ENCODE measurements at places on chromosomes 12 and 14.

DNA sequence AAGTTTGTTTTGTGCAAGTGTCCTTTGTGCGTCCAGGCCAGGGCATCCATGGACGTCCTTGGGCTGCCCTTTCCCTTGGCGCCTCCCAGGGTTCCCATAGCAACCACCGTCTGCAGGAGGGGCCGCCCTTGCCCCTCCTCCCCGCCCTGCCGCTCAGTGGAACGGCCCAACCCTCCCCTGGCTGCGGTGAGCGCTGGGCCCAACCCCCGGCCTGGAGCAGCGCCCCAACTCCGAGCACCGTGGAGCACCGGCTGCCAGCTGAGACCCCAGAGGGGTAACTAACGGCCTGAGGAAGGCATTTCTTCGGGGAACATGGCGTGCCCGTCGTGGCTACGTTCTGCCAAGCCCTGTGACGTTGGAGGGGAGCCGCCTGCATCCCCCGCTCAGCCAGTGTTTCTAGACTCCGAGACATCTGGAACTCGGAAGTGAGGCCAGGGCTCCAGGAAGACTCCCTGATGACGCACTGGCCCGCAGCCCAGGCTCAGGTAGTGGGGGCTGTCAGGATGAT lies 5.3 kb upstream of the ACACB start:
- DNase-seq = peak; percentile 52

DNA sequence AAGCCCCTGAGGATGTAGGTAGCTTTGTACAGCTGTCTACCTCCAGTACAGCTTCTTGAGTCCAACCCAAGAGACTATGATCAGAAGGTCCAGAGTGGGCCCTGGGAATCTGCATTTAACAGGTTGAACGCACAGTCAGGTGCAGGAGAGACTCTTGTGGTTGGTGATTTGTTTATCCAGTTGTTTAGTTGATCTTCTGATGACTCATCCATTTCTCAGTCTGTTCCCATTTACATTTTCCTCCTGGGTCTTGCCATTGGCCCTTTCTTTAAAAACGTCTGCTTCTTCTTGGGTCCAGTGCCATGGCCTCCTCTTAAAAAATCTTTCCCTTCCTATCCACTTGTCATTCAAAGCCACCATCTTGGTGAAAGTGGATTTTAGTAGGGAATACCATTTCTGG lies 734.2 kb downstream of the MED13L start:
- DNase-seq = no peak

- peak; percentile 60 for DNase-seq
These were observed 8.2 kb upstream of the PPP2R5E start for GRCh38 chr14:63551332-63551731.

GRCh38 chr12:20183563-20183962 lies 184.8 kb upstream of the PDE3A start:
- no peak for DNase-seq

- DNase-seq = peak; percentile 73
These were observed 18.4 kb downstream of the FGD6 start for GRCh38 chr12:95198914-95199313.

- no peak for DNase-seq
These were observed 429.4 kb downstream of the PCNX1 start for GRCh38 chr14:71336489-71337192.

GRCh38 chr12:15698377-15698871 lies 90.8 kb downstream of the EPS8 start:
- DNase-seq = no peak

- DNase-seq = no peak
These were observed 11.0 kb upstream of the MGP start for GRCh38 chr12:14896521-14897169.

GRCh38 chr14:77436042-77436441 lies 12.7 kb upstream of the NOXRED1 start:
- DNase-seq = no peak

GRCh38 chr12:7376196-7376595 lies 67.8 kb downstream of the CD163L1 start:
- DNase-seq = no peak

- DNase-seq = peak; percentile 96
These were observed 22.6 kb downstream of the PRKCH start for GRCh38 chr14:61343991-61344405.

- no peak for DNase-seq
These were observed 62.6 kb downstream of the SEL1L start for GRCh38 chr14:81471062-81471461.

GRCh38 chr12:13749389-13749788 lies 232.0 kb downstream of the GRIN2B start:
- DNase-seq = no peak

- DNase-seq = no peak
These were observed 251.3 kb downstream of the SLC16A7 start for GRCh38 chr12:59847127-59847526.

DNA sequence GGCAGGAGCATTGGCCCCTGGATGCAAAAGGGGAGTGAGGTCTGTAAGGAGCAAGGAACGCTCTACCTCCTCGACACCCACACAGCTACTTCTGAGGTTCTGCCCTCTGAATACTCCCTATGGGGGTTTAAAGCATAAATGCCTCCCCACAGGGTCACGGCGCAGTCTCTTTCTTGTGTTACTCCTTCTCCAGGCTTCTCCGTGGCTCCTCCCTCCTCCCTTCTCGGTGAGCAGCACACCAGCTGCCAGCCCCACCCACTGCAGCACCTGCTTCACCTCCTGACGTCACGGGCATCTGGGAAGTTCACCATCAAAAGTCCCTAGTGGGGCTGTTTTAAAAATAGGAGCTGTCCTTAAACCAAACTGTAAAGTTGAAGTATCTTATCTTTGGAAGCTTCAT lies 67.3 kb downstream of the SPTB start:
- no peak for DNase-seq

- no peak for DNase-seq
These were observed 32.9 kb downstream of the FIGNL2 start for GRCh38 chr12:51815571-51815970.

DNA sequence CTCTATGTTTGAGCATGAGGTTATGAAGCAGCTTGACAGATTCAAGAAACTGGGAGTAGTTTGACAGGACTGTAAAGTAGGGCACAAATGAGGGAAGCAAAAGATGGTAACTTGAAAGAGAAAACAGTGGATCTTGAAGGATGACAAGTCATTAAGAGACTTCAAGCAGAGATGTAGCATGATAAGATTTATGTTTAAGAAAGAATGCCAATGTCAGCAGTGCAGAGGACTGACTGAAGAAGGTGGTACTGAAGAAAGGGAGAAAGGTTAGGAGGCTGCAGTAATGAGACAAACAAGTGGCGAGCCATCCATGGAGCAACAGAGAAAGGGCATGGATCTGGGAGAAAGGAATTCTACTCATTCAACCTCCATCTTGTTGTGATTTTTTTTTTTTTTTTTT lies 120.2 kb upstream of the RAP1B start:
- DNase-seq = no peak

DNA sequence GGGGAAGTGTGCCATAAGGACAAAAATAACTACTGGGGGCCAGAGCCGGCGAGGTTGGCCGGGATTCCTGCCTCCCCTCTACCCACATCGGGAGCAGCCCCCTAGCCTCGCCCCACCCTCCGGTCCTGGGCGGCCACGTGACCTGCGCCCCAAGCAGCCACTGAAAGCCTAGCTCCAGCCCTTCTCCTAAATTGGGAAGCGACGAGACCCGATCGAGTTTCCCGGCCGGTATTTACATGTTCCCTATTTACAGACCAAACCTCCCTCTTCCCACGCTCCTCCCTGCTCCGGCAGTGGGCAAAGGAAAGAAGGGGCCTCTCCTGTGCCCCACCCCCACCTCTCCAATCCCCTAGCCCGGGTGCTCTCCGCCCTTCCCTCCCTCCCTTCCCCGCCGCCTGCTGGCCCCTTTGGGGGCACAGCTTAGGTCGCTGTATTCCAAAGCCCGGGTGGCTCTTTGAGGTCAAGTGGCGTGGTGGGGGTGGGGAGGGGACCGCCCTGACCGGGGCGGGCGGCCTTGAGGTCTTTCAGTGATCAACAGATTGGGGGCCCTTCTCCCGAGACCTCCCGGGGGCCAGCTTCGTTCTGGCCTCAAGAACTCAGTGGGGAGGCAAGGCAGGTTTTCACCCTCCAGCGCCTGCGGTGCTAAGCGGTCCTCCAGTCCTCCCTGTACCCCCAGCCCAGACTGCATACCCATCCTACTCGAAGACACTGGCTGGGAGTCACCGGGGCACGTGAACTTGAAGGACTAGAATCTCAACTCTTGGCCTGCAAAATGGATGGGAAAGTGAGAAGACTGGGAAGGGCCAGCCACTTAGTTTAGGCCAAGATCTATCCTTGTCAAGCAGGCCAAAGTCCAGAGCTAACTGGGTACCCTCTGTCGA lies 6.3 kb upstream of the CTDSP2 start:
- peak; percentile 36 for DNase-seq

DNA sequence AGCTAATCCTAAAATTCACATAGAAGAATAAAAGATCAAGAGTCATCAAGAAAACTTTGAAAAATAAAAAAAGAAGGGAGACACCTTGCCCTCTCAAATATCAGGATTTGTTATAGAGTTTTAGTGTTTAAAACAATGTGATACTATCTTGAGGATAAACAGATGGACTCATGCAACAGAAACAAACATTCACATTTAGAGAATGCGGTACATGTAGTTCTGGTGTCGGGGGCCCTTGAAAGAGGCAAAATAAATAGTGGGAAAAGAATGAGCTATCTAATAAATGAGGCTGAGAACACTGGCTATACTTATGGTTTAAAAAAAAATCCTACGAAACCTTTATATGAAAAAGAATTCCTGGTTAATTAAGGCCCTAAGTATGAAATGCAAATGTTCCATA lies 127.7 kb downstream of the LLPH start:
- no peak for DNase-seq

- peak; percentile 81 for DNase-seq
These were observed 624 bp downstream of the M6PR start for GRCh38 chr12:8948701-8949341.

GRCh38 chr12:124675881-124676713 lies 108.7 kb upstream of the NCOR2 start:
- peak; percentile 95 for DNase-seq
